Osteocyte (in vitro differentiated cells): ENCODE measurements at places on chromosomes 2 and 18. TPM values are rescaled to one million over a fixed set of nuclear protein-coding genes. Genes with fewer than 3 reads are reported as not detected.

The DUSP2 gene
- total RNA-seq: 0.68 and 0.78 TPM in 2 replicates

DNA sequence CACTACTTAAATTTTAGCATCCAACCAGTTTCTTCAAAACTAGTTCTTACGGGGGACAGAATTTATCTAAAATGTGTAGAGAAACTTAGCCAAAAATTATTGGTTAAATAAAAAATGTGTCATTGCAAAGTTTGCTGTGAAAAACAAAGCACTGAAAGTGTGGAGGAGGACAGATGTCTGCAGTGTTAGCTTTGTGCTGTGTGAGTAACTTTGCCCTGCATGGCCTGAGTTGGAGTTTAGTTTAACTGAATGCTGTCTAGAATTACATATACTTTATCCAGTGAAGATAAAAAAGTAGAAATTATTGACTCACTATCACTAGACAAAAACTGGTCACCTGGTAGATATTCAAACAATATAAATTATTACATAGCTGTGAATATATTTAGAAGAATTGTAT is 1225.2 kb upstream of the CELF4 start:
- H3K4me1 ChIP-seq: no peaks in the 10 kb centered on the region
- no peaks in the 10 kb centered on the region for H3K27me3 ChIP-seq
- H3K36me3 ChIP-seq: no peaks in the 10 kb centered on the region
- no peak overlapping the region for H3K4me3 ChIP-seq
- DNase-seq: no peak

DNA sequence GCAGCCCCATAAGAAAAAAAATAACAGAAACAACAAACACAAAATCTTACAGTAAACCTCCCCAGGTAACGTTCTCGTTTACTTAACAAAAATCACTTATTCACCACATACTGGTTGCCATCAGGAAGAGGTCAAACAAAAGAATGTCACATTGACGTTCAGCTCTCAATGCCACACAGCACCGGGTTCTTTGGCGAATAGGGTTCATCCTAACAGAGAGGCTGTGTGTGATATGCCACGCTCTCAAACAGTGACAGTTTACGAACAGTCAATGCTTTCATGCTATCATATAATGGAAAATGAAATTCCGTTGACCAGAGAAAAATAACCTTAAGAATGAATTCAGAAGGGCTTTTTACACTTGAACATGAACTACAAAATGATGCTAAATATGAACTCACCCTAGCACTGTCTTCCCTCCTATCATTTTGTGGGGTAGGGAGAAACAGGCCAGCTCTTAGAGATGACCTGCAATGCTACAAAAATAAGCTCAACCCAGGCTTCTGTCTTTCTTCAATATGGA is 2.0 kb downstream of the TMEM163 start:
- no peak for DNase-seq
- H3K27ac ChIP-seq: no peak overlapping the region
- peaks cover 86% of the 10 kb centered on the region for H3K27me3 ChIP-seq
- no peaks in the 10 kb centered on the region for H3K36me3 ChIP-seq
- H3K4me3 ChIP-seq: no peak overlapping the region

- no peaks in the 10 kb centered on the region for H3K36me3 ChIP-seq
- no peak overlapping the region for H3K27ac ChIP-seq
- H3K4me3 ChIP-seq: no peak overlapping the region
- DNase-seq: no peak
- no peaks in the 10 kb centered on the region for H3K27me3 ChIP-seq
Observed at GRCh38 chr18:24080861-24081260, 58.0 kb upstream of the CABYR start.

DNA sequence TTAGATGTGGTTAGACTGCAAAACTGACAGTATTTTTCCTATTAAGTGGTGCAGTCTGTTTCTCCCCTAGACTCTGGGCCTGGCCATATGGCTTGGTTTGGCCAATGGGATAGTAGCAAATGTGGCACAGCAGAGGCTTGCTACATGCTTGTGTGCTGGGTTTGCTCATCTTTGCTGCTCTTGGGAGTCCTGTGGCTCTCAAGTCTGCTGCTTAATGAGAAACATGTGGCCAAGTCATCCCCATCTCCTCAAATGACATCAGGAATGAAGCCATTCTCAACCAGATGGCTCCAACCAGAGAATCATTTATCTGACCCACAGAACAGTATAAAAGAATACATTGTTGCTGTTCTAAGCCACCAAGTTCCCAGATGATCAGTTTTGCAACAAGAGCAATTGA is 57.1 kb upstream of the PAX3 start:
- H3K4me1 ChIP-seq: peaks cover 1% of the 10 kb centered on the region
- DNase-seq: no peak
- H3K27ac ChIP-seq: no peak overlapping the region
- H3K36me3 ChIP-seq: no peaks in the 10 kb centered on the region
- H3K4me3 ChIP-seq: no peak overlapping the region
